Stimulated activated CD8-positive, alpha-beta memory T cell treated with anti-CD3 and anti-CD28 coated beads, Interleukin-7, amount 100 ng/mL, for 4 hours (primary cell): ENCODE measurements at places on chromosomes 11 and 22.

DNA sequence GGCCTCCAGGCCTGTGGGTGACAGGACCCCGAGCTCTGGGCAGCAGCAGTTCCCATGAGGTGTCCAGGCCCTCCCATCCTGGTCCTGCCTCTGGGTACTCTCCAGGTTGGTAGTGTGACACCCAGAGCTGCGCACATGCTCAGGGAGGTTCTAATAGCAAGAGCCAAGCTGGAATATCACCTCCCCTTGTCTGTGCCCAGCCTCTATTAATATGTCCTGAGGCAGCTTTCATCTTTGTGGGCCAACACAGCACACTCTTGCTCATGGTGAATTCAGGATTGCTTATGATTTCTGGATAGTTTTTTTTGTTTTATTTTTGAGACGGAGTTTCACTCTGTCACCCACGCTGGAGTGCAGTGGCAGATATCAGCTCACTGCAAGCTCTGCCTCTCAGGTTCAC lies 3.3 kb downstream of the P2RX6 start:
- no peak for DNase-seq

GRCh38 chr22:48871176-48871840 lies 956.4 kb downstream of the BRD1 start:
- no peak for DNase-seq

GRCh38 chr11:61689164-61689496 lies 8.9 kb downstream of the DAGLA start:
- DNase-seq = no peak

- peak; percentile 63 for DNase-seq
Measured at GRCh38 chr11:75388386-75389275, 10.7 kb upstream of the RPS3 start.

- DNase-seq = no peak
Measured at GRCh38 chr22:18032455-18033101, 8.2 kb upstream of the MICAL3 start.

- DNase-seq = no peak
Measured at GRCh38 chr11:3986301-3986700, 108.3 kb upstream of the RRM1 start.

DNA sequence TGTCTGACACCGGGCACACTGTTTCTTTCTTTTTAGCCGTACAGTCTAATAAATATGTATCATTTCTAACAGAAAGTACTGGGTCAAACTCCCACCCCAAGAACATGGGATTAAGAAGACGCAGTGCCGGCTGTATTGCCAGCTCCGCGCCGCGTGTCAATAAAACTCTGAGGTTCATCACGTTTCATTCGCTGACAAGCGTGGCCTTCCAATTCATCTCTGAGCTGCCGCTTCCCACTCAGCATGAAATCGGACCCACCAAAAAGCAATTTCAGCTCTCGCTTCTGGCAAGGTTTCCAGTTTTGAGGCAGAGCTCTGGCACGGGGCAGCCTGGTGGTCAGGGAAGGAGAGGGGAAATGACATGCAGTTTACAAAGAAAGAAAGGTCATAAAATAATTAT lies 819.8 kb downstream of the OPCML start:
- DNase-seq = no peak

DNA sequence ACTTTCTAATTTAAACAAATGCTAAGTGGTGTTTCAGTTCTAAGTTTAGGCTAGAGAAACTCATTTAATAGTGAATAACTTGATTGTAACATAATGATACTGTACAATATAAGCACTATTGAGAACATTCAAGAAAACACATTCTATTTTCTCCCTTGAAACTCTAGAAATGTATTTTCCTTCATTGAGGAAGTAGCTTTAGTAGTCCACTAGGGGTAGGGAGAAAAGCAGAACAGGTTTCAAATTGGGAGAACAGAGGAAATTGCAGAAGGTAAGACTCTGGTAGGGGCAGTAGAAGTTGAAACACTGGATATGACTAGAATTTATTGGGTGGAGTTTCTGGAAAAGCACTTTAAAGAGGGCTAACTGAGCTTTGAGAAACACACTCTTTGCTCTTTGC lies 31.6 kb upstream of the MPPED2 start:
- DNase-seq = no peak

GRCh38 chr22:18970176-18970947 lies 34.3 kb upstream of the PRODH start:
- DNase-seq = no peak

GRCh38 chr22:48004038-48004437 lies 1241.6 kb downstream of the TBC1D22A start:
- DNase-seq = no peak

GRCh38 chr22:17056807-17057206 lies 28.0 kb upstream of the IL17RA start:
- DNase-seq = no peak

GRCh38 chr11:102946237-102946636 lies 9.3 kb downstream of the MMP13 start:
- no peak for DNase-seq

DNA sequence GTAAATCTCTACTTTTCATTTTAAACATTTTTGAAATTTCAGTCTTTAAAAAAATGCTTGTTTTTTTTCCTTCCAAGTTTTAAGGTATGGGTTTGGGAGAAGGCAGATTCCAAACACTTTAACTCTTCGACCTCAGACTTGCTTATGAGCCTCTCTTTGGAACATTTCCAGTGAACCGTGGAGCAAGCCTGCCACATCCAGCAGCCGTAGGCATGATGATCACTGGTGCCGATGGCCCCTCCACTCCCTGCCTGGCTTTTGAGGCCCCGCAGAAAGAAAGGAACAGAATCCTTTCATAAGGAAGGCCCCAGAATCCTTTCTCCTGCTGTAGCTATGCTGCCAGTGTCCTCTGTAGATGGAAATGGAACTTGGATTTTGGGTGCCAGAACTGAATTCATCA lies 50.7 kb downstream of the BMAL1 start:
- DNase-seq = no peak

DNA sequence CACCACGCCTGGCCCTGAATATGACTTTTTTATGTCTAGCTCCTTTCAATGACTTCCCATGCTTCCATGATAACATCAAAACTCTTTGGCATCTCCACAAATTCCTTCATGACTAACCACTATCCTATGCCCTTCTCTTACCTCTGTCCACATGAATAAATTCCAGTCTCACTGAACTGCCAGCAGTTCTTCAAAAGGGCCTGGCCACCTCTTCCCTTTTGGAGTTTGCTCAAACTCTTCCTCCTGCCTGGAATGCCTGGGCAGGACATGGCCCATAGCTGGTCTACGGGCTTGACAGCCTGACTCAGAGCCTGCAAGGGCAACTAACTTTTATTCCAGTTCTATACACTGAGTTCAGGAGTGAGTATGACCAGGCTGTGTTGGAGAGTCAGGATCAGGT lies 41.8 kb upstream of the ZBTB16 start:
- DNase-seq = no peak

DNA sequence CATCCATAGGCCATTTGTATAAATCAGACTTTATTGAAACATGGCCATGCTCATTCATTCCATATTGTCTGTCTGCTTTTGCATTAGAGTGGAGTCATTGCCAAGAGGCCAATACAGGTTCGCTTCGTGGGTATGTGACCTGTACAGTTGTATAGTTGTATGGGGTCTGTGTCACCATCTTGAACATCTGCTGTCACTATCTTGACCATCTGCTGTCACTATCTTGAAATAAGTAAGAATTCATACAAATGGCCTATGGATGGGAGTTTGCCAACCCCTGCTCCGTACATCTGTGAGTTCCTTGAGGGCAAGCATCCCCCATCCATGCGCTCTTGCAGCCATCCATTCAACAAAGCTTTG lies 44.4 kb upstream of the ANO1 start:
- DNase-seq = no peak

DNA sequence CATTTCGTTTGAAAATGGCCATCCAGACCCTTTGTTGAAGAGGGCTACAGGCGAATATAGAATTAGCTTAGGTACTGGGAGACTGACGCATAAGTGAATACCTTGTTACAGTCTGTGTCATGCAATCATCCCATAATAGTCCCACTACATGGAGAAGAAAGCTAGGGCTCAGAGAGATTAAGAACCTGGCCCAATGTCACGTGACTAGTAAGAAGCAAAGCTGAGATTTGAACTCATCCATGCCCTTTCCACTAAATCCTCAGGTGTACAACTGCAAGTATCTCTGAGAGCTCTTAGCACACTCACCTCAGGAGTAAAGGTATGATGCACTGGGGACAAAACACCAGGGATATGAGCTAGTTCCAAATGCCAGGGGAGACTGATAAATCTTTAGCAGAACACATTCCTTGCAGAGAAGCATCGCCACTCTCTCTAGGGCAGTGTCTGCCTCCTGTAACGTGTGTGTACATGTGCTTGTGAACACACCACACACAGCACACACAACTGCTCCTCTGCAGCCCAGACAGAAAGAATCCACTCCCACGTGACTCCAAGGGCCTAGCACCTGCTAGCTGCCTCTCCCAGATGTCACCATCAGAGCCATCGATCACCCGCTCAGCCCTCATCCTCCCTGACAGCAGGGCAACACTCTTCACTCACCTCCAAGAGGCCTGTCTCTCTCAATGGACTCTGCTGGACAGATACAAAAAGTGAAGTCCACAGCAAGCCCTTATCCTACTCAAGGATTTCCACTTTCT lies 402.8 kb downstream of the NXPE2 start:
- DNase-seq = no peak

DNA sequence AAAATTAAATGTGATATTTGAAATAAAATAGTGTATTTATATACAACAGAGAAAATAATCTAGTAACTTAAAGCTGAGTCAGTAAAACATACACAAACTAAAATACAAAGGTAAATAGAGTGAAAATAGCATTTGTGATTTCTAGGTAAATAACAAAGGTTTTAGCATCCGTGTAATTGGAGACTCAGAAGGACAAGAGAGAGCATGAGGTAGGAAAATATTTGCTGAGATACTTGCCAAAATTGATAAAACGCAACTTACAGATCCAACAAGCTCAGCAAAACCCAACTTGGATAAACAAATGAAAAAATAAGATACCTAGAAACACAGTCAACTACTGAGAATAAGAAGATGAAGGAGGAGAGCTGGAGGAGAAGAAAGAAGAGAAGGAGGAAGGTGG lies 634.7 kb upstream of the CCDC179 start:
- no peak for DNase-seq

DNA sequence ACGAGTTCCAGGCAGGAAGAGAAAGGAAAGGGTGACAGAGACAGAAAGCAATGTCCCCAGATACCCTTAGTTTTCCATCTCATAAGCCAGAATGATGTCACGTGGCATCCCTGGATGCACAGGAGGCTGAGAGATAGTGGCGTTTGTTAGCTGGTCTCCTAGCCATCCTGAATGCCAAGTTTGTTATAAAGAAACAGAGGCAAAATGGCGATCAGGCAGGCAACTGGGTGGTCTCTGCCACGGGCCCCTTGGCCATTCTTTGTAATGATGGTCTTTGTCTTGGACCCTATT lies 5.3 kb downstream of the SMIM38 start:
- no peak for DNase-seq
